ENCODE measurements at places on chromosomes 6 and 20. TPM values are rescaled to one million over a fixed set of nuclear protein-coding genes. Genes with fewer than 3 reads are reported as not detected.

The NEURL2 gene
- total RNA-seq: 9.4 TPM

GRCh38 chr6:47661960-47662359 lies 36.4 kb upstream of the ADGRF4 start:
- no peak for DNase-seq

The SNX9 gene
- total RNA-seq: 25.9 TPM

The PAQR8 gene
- total RNA-seq: 77.1 TPM

- no peak for DNase-seq
Observed at GRCh38 chr6:137767465-137767864, 99.6 kb upstream of the TNFAIP3 start.

The COL9A3 gene
- 70.9 TPM for total RNA-seq

The PDE7B gene
- 13.5 TPM for total RNA-seq
